ENCODE measurements at places on chromosomes 3 and 15.

DNA sequence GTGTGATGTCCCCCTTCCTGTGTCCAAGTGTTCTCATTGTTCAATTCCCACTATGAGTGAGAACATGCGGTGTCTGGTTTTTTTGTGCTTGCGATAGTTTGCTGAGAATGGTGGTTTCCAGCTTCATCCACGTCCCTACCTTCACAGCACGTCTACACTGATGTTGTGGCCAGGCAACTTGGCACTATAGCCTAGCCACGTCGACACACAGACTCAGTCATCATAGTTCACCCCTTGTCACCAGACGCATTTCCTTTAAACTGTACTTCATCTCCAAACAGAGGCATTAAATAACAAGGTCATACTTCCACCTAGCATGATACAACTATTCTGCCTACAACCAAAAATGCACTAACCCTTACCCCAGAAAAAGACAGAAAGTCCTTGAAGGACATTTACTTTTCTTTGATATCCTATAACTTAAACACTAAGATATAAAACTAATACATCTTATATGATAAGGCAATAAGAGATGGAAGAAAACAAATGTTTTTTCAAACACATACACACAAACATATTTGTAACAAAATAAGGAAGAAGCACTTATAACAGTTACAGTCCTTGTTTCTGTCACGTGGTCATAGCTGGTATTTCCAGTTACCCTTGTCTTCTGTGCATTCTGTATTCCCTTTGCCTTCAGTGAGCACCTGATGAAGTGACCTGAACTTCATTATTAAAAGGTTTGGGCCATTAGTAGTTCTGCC, 121.4 kb downstream of the KLF13 start:
- no peak for DNase-seq

- DNase-seq, result no peak
These were observed 5.7 kb downstream of the STIMATE start for GRCh38 chr3:52891615-52892081.

DNA sequence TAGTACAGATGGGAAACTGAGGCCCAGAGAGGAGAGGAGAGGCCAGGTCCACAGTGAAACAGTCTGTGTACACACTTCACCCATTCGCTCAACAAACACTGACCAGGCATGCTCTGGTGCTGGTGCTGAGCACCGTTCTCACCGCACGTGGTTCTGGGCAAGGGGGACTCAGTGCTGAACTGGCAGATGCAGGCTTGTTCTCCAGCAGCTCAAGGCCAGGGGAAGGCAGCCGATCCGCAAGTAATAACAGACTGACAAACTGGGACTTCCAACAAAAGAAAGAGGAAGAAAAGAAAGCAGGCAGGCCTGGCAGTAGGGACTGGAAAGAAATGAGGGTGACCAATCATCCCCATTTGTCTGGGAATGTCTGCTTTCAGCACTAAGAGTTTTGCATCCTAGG, 25.6 kb upstream of the LINGO1 start:
- DNase-seq, result no peak

DNA sequence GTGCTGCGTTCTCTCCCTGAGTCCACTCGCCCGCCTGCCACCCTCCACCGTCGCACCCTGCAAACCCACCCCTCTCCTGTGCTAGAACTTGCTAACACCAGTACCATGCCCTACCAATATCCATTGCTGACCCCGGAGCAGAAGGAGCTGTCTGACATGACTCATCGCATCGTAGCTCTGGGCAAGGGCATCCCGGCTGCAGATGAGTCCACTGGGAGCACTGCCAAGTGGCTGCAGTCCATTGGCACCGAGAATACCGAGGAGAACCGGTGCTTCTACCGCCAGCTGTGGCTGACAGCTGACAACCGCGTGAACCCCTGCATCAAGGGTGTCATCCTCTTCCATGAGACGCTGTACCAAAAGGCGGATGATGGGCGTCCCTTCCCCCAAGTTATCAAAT, 4.9 kb upstream of the ALAS1 start:
- DNase-seq, result peak; percentile 75

- peak; percentile 83 for DNase-seq
These were observed 132.6 kb upstream of the HES1 start for GRCh38 chr3:194003114-194004057.

DNA sequence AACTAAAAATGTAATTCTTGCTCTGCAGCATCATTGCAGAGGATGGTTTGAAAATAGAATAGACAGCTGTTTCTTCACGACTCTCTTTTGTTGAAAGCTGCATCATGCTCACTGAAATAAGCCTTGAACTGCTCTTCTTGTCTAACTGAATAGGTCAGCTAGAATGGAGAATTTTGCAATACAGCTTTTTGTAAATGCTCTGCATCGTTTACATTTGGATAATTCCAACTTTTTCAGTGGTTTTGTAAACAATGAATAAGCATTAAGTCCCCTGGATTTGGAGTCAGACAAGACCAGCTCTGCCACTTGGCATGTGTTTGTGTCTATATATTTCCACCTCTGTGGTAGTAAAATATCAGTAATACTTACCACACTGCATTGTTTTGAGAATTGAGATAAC, 95.2 kb downstream of the PLSCR2 start:
- no peak for DNase-seq

- no peak for DNase-seq
These were observed 96.1 kb downstream of the RSRC1 start for GRCh38 chr3:158205994-158206393.

DNA sequence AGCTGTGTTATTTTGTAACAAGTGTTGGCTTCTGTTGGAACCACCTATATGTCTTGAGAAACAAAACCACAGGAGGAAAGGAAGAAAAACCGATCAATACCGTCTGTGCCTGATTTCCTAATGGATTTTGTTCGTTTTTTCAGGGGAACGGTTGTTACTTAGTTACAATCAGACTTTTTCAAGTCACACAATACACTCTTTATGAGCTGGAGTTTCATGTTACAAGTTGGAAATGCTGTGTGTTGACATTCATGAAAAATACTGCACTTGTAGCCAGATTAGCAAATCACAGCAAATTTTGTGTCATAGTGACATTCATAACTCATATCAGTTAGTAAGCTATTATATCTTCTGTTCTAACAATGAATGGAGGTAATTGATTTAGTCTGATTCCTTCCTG, 78.9 kb downstream of the SLTM start:
- DNase-seq, result no peak

- DNase-seq, result no peak
These were observed 66.3 kb upstream of the NAALADL2 start for GRCh38 chr3:174792864-174793263.

DNA sequence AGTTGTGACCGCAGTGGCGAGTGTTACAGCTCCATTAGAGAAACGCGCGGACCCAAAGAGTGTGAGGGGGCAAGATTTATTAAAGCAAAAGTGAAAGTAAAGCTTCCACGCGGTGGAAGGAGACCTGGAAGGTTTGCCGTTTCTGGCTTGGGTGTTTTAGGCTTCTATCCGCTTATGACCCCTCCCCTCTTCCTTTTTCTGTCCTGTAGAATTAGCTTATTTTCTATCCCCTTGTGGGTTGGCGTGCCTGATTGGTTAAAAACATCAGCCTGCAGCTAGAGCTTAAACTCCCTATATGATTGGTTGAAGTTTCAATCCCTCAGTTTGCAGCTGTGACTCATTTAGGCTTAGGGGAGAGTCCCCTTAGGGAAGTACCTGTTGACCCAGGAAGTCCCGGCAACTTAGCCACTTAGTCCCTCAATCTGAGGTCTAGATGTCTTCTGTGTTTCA, 39.6 kb downstream of the C3orf38 start:
- no peak for DNase-seq

GRCh38 chr15:89599021-89599420, 23.8 kb downstream of the TICRR start:
- no peak for DNase-seq

DNA sequence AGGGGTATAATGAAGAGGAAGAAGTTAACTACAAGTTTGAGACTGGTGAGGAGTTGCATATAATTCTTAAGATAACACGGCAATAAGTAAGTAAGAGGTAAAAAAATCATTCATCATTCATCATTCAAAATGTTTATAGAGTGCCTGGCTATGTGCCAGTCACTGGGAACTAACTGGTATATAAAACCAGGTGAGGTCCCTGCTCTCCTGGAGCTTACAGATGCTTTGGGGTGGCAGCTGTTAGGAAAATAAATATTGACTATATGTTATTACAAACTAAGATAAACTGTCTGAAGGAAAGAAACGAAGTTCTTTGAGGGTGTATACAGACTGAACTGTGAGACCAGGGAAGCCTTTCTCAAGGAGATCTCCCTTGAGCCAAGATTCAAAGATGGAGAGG, 2.9 kb downstream of the CASR start:
- DNase-seq, result no peak

Measured in HTR-8/SVneo (cell line).